ENCODE measurements at places on chromosomes 11 and 22.

GRCh38 chr11:8328231-8328794 lies 64.6 kb upstream of the LMO1 start:
- DNase-seq, result no peak

GRCh38 chr11:35609656-35610055 lies 8.6 kb upstream of the FJX1 start:
- DNase-seq, result no peak

GRCh38 chr11:76380159-76380976 lies 564 bp downstream of the THAP12 start:
- DNase-seq, result peak; percentile 72

- DNase-seq, result no peak
Measured at GRCh38 chr22:49149721-49150608, 677.7 kb downstream of the BRD1 start.

DNA sequence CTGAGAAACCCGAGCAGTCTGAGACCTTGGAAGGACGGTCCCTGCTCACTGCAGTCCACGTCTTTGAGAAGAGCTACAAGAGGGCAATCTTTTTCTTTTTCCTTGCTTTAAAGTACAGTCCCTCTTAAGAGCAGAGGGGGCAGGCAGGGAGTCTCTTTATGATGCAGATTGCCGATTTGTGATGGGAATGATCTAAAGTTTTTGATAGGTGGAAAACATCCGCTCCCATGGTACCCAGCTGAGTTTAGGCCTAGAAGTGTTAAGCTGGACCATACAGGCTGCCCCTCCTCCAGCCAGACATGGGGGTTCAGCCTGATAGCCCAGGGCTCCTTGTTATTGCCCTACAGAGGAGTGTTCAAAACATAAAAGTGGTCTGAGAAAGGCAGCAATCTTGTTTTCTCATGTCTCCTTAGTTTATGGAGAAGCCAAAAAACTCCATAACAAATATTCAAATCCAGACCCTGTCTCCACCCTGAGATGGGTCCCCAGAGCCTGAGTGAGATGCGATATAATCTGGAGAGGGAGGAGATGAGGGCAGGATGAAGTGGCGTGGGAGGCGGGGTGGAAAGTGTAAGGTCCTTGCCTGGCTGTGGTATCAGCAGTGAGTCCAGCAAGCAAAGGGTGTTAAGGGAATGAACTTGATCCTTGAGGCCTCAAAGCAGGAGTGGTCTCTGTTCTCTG lies 135.1 kb downstream of the FDX1 start:
- no peak for DNase-seq

- DNase-seq, result no peak
Measured at GRCh38 chr11:129625930-129626329, 189.7 kb upstream of the TMEM45B start.

All from stimulated activated CD4-positive, alpha-beta T cell treated with anti-CD3 and anti-CD28 coated beads, Interleukin-15, amount 100 ng/mL, for 24 hours (primary cell).